Stomach (tissue), 19 donors: ENCODE measurements at places on chromosomes 1 and 21. TPM values are rescaled to one million over a fixed set of nuclear protein-coding genes. Genes with fewer than 3 reads are reported as not detected.

DNA sequence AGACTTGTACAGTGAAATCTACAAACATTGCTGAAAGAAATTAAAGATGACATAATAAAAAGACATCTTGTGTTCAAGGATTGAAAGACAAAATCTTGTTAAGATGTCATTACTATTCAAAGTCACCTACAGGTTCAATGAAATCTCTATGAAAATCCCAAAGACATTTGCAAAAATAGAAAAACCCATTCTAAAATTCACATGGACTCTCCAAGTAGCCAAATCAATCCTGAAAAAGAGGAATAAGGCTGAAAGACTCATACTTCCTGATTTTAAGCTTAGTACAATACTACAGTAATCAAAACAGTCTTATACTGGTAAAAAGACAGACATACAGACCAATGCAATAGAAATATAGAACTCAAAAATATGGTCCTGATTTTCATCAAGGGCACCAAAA is 78.6 kb downstream of the PCSK9 start:
- DNase-seq, result no peak

DNA sequence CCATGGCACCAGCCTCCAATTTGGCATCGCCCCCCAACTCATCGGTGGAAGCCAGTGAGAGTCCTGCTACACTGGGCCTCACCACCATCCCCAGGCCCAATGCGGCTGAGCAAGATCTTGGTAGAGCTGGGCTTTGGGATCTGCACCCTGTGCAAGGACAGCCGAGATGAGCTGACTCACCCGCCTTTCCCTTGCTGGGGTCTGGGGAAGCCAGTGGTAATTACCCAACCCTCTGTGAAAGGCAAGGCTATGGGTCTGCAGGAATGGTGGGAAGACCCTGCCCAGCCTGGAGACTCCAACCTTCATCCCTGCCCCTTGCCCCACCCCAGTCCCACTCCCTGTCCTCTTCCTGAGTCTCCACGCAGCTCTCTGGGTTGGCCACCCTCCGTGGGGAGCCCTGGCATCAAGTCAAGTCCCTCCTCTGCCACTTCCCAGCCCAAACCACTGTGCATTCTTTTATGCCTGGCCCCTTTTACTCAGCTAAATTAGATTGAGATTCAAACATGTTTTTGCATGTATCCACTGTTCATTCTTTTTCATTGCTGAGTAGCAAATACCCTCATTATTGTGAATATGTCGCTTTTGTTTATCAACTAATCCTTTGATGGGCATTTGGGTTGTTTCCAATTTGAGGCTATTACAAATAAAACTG is 8.8 kb downstream of the SMCP start:
- DNase-seq, result no peak

The PWP2 gene
- 24.1 TPM for total RNA-seq

The POU3F1 gene
- total RNA-seq, result not detected

The CORT gene
- 2.0 TPM for total RNA-seq
